ENCODE measurements at places on chromosomes 13 and 19.

GRCh38 chr13:109211616-109212015, 574.8 kb downstream of the IRS2 start:
- DNase-seq: no peak

GRCh38 chr13:39699274-39699673, 43.8 kb downstream of the COG6 start:
- DNase-seq: no peak

- no peak for DNase-seq
Observed at GRCh38 chr13:90612391-90612790, 735.1 kb upstream of the MIR17HG start.

DNA sequence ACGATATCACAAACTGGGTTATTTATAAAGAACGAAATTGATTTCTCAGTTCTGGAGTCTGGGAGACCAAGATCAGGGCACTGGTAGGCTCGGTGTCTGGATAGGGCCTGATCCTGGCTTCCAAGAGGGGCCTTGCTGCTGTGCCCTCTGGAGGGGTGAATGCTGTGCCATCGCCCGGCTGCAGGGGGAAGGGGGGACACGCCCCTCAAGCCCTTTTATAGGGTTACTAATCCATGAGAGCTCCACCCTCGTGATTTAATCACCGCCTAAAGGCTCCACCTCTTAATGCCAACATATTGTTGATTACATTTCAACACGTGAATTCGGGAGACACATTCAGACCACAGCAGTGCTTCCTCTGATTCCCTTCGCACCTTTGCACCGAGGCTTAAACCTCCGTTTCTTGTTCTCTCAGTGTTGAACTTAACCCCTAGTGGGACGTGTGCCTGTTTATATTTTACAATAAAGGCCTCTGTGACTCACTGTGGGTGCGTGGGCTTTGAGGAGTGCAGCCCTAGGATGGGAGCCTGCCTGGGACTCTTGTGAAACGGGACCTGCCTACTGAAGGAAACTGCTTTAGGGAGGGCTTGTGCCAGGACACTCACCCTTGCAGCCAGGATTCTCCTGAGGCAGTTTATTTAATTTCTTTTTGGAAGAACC, 52.4 kb upstream of the SPATA13 start:
- DNase-seq: no peak

GRCh38 chr13:37412241-37412921, 186.2 kb downstream of the POSTN start:
- DNase-seq: peak; percentile 32

- no peak for DNase-seq
Observed at GRCh38 chr19:19305696-19306095, 14.6 kb downstream of the SUGP1 start.

- no peak for DNase-seq
Observed at GRCh38 chr19:3725640-3726310, 17.6 kb downstream of the TJP3 start.

All from GM04504 (cell line).